Urothelium cell line (cell line): ENCODE measurements at places on chromosomes 1 and 21.

- DNase-seq, result no peak
Measured at GRCh38 chr1:7048395-7048794, 263.1 kb downstream of the CAMTA1 start.

- DNase-seq, result no peak
Measured at GRCh38 chr1:109253803-109254620, 4.7 kb downstream of the CELSR2 start.

DNA sequence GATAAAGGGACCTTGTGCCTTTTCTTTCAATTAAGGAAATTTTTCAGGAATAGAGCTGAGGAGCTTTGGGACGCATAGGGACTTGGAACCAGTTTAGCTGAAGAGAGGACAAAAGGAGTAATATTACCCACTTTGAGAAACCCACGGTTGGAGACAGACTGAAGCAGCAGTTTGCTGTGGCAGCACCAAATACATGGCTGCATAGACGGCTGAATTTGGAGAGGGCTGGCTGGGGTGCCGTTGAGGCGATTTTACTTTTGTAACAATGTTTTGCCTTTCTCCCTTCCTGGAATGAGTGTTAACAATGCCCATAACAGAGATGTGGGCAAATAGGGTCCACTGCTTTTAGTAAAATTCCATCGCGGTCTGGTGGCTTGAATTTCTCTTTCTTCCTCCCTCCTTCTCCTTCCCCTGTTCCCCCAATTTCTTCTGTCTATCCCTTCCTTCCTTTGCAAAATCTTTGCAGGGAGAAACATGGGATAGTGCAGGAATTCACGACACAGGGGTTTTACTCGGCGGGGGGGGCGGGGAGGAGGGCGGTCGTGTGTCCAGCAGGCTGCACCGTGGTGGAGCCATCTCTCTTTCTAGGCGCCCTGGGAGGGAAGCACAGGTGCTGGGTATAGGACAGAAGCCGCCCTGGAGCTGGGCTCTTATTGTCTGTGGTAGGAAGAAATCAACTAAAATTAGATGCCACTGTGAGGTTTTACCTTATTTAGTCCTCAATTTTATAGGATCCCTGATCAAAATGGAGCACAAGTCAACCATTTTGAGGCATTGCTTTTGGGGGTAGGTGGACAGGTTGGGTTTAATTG lies 6.8 kb downstream of the LHX4 start:
- no peak for DNase-seq

DNA sequence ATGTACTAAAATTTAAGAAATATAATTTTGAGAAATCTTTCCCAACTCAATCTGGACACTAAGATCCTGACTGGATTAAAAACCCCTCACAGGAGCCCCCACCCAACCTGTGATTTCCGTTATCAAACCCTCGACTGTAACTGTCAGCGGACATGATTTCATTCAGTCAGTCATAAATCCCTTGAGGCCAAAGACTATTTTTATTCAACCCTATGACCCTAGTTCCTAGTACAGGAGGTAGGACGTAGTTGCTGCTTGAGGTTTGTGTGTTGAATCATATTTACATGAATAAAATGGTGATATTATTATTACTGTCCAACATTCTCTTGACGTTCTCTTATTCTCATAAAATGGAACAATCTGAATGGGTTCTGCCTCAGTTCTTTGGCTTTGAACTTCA lies 73.1 kb upstream of the DYNLT5 start:
- DNase-seq, result no peak

DNA sequence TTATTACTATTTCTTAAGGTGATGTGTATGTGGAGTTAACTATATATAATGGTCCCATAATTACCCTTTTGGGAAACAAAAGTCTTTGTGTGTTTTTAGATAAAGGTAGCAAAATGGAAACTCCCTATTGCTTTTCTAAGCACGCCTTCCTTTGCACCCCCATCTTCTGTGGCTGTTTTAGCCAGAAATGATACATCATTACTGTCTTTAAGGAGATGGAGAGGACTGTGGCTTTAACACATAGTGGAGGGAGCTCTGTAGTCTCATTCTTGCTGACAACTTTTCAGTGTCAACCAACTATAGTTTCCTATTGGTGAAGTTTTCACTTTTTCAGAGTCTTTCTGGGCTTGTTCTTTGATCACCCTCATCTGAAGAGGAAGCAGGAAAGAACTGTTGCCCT lies 1.0 kb downstream of the APOBEC4 start:
- no peak for DNase-seq

- DNase-seq, result no peak
Measured at GRCh38 chr1:233082778-233083550, 132.6 kb downstream of the NTPCR start.

DNA sequence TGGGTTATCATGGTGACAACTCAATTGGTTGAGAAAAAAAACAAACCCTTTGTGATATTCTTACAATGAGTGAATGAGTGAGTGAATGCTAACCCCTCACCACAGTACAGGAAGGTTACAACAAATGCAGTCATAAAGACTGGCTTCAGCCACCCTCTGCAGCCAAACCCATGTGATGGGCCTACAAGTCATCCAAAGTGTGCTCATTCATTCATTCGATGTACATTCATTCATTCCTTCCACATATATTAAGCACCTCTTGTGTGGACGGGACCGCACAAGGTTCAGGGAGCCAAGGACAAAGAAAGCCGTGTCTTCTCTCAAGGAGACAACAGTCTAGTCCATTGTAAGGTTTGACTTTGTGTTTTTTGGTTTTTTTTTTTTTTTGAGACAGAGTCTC lies 49.4 kb downstream of the WDR4 start:
- DNase-seq, result no peak

GRCh38 chr1:96820107-96820506 lies 98.5 kb downstream of the PTBP2 start:
- no peak for DNase-seq

DNA sequence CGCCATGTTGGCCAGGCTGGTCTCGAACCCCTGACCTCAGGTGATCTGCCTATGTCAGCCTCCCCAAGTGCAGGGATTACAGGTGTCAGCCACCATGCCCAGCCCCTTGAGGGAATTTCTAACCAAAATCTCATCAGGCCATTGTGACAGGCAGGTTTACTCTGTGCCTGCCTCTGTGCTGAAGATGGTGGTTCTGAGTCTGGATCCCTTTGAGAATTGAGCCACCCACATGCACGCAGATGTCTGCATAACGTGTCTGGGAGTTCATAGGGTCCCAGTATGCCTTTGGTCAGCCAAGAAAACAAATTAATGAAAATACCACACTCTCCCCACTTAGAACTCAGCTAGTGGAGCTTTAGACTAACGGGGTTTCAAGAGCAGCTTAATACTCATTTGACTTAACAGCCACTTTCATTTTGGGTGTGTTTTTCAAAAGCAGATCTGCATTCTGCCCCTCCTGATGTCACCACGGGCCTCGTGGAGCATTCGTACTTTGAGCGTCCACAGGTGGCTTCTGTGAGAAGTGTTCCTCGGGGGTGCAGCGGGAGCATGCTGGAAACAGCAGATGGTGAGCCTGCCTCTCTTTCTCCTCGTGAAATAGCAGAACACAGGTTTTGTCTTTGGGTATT lies 45.3 kb downstream of the DIP2A start:
- no peak for DNase-seq
